AG10803 (cell line): ENCODE measurements at places on chromosomes 7 and 10.
A peak's percentile ranks its signal among the peaks of the same experiment; 100 is the strongest.

DNA sequence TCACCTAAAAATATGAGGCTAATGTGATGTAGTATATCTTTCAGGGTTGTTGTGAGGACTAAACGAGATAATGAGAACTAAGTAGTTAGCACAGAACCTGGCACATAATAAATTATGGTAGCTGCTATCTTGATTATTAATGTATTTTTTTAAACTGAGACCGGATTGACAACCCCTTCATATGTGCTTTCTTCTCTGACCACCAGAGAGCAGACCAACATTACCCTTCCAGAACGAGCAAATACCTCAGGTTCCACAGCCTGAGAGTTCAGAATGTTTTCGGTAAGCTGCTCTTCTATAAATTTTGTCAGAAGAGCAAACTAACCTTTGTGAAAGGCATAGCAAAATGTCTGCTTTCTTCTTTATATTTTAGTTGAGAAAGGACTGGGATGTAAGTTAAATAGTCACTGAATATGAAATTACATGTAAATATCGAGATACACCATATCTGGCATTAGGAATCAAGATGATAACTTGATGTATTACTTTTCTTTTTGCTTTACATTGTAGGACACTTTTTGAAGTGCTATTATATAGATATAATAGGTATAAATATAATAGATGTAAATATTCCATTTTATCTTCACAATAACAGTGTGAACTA is 13.6 kb upstream of the BPGM start:
- peak; percentile 56 for DNase-seq

DNA sequence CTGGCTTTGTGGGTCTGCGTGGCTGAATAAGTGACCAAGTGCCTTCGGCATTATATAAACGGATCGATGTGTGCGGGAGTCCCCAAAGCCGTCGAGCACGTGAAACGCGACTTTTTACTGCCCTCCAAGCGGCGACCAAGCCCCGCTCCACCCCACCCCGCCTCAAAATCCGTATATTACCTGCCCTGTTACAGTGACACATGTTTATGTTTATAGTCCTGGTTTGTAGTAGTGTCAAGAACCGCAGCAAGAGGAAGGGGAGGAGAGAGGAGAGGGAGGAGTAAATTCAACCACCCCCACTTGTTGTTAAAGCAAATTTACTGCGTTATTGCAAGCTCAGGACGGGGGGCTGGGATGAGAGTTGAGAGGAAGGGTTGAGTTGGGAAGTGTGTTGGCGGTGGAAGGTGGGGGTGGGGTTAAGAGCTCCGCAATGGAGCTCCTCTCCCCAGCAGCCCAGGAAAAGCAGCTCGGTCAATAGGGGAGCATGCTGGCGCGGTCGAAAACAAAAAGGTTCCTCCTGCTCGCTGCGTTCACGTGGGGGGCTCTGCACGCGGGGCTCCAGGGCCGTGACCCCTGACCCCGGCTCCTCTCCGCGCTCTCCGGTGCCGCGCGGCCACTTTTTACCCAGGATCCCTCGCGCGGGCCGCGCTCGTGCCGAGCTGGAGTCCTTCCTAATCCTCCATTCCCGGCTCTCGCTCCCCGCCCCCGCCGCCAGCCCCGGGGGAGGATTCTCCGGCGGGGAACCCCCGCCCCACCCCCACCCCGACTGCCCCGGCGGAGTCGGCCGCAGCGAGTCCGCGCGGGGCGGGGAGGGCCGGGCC is at the start of gene SKIDA1:
Gene SKIDA1 (minus strand): TSS at position 316 of the 821 bp plus-strand sequence. CDS start 7,860 bp downstream, outside the sequence.
- DNase-seq: peak; percentile 89

DNA sequence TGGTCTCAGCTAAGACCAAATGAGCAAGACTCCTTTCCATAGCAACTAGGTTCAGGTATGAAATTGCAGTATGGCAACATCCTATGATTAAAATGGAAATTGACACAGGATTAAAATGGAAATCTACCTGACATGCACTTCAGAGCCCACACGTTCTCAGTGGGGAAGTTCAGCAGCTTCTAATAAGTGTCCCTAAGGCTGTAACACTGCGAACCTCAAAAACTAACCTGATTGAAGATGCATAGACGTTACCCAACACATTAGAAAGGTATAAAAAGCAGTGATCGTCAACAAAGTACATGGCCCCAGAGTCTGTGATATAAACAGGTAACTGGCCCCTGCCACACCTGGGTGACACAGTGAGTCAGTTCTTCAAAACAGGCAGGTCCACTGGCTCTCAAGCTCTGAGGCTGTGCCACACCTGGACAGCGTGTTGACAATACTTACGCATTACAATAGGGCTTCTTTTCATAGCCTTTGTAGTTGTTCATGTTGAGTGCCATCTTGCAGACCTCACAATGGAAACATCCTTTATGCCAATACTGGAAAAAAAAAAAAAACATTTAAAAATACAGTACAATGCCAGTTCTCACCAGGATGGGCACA is 274.9 kb upstream of the NEBL start:
- no peak for DNase-seq

DNA sequence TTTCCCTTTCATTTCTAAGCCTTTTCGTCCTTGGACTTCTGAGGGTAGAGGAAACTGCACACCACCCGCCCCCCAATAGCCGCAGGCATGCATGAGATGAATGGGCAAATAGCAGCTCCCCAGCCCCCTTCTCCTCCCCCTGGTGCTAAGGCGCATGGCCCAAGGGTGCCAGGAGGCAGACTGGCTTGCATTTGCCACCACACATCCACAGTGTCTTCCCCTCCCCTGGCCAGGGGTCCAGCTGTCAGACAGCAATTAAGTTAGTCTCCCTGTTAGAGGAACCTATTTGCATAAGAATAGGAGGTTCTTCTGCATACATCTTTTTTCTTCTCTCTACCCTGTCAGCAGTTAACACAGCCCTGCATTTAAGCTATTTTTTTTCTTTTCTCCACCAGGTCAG is 20.2 kb downstream of the TOMM7 start:
- DNase-seq: no peak

DNA sequence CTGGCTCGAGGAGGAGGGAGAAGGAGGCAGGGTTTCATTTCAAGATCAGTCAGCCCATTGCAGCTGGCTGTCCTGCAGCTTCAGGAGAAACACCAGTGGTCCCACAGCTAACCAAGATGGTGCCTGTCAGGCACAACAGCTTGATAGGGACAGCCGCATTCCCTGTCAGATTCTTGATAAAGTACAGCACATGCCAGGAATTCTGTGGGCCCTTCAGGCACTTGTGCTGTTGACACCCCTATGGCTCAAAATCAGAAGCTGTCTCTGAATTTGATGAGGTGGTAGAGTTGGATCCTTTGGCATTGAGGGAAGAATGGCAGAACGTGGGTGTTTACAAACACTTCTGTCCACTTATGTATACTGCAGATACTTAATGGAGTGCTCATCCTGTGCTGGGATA is 354.3 kb downstream of the KCNMA1 start:
- DNase-seq: no peak

DNA sequence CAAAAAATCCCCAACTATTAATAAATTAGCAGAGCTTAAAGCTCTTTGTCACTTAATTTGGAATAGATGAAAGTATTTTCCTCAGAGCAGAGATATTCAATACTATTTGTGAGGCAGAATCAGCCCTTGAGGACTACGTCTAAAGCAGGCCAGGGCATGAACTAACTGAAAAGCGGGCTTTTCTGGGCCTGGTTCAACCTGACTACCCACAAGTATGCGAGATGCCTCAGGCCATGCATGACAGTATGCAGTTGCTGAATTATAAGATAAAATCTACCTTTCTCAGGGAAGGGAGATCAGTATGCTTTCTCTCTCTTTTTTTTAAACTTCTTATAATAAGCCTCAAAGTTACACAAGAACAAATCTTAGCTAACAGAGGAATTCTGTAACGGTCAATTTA is 20.1 kb downstream of the TMEM168 start:
- no peak for DNase-seq
